ENCODE measurements at places on chromosomes 3 and 15. TPM values are rescaled to one million over a fixed set of nuclear protein-coding genes. Genes with fewer than 3 reads are reported as not detected.

The PIERCE2 gene
- total RNA-seq, result not detected

The MLF1 gene
- not detected for total RNA-seq

The TBL1XR1 gene
- total RNA-seq, result 160 TPM

The HESX1 gene
- not detected for total RNA-seq

- no peak for DNase-seq
These were observed 410.4 kb upstream of the RORA start for GRCh38 chr15:61639491-61639890.

DNA sequence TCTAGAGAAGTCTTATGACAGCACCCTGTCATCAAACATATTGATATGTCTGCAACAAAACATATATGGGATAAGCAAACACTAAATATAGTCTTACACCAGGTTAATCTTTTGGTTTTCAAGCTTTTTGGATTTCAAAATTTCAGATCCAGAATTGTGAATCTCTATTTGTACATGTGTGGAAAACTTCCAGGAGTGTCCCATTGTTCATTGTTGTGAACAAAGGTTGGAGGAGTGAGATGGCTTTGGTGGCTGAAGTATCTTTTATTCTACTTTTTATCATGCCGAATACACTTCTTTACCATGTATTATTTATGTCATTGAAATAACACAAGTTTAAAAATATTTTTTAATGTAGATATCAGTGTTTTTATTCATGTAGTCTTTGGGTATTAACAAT is 5.9 kb upstream of the FHIT start:
- no peak for DNase-seq

DNA sequence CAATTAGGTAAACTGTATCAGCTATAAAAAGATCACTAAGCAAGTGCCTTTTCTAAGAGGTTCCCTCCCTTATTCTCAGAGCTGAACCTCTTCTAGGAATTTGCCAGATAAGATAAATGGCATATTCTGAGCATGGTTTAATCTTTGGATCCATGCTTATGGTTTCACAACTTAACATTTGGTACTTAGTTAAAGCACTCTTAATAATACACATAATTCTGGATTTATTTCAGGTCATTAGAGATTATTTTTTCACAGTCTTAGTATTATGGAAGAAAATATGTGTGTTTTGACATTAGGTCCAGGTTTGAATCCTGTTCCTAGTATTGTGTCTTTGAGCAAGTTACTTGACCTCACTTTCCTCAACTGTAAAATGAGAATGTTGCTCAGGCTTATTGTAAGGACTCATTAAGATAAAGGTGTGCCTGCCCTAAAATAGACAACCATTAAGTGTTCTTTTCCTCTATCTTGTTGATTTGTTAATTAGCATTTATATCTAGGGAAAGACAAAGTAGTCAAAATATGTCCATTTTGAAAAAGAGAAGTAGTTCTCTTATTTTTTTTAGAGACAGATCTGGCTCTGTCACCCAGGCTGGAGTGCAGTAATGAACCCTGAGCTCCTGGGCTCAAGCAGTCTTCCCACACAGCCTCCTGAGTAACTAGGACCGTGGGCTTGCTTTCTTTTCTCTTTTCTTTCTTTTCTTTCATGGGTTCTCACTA is 43.4 kb downstream of the TSC22D2 start:
- DNase-seq, result no peak

DNA sequence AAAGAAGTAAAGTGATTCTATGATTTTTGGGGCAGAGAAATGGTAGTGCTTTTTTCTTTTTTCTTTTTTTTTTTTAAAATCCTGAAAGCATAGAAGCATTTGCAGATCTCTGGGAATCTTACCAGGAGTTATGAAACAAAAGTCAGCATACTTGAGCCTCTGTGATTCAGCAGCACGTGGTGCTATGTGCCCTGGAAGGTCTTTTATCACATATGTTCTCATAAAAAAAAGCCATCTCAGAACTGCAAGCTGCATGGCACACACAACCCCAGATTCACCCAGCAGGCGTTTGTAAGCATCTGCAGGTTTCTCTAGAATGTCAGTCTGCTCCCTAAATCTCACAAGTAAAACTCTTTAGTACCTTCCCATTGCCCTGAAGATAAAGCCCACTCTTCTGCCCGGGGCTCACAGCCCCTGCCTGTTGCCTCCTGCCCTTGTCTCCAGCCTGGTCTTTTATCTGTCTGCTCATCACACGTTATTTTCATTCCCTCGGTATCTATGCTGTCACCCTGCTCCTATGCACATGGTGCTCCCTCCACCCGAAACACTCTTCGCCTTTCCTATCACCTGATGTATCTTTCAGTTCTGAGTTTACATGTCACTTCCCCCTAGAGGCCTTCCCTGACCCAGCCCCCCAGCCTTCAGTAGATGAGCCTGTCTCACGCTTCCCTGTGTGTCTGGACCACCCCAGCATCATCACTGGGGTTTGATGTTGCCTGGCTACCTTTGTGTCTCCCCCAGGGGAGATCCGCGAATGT is 72.4 kb downstream of the CHDH start:
- DNase-seq, result no peak

- DNase-seq, result no peak
These were observed 9.3 kb downstream of the B2M start for GRCh38 chr15:44720460-44721176.

DNA sequence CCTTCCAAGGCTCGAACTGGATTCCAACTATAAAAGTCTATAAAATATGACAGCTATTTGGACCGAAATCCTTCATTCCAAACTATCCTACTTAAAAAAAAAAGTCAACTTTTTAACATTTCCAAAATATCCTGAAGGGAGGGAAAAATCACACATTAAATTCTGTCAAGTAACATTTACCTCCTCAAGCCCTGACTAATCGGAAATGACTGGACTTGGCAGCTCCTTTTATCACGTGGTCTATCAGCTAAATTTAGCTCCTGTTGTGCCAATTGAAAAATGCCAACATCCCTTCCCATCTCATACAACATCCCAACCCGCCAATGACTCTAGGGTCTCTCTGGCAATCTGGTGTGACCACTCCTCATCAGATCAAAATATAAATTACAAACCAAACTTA is 297.9 kb downstream of the FHIT start:
- DNase-seq, result no peak

Measured in naive thymus-derived CD8-positive, alpha-beta T cell (primary cell).